Mesothelial cell of epicardium (in vitro differentiated cells): ENCODE measurements at places on chromosomes 16 and 17. TPM values are rescaled to one million over a fixed set of nuclear protein-coding genes. Genes with fewer than 3 reads are reported as not detected.

DNA sequence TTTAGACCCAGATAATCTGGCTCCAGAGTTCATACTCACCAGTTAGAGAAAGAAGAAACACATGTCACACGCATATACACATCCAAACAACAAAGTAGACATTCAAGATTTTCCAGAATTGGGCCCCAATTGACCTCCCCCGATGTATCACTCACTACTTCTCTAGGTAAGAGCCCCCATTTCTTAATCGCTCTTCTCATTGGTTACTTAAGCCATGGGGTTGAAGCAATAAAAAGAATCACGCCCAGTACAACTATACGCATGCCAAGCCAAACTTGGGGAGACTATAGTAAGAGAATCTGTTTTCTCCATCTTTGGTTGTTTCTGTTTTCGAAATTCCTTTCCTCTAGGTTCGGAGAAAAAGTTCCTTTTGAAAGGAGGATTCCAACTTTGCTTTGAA lies 565 bp downstream of the DDX52 start:
- H3K36me3 ChIP-seq = peaks cover 22% of the 10 kb centered on the region
- H3K27me3 ChIP-seq = peaks cover 34% of the 10 kb centered on the region
- peak overlapping the region; percentile 95 for H3K27ac ChIP-seq
- H3K4me1 ChIP-seq = peaks cover 24% of the 10 kb centered on the region
- no peak for DNase-seq
- peak overlapping the region; percentile 90 for H3K4me3 ChIP-seq

GRCh38 chr17:5702951-5703510 lies 118.7 kb upstream of the NLRP1 start:
- no peak for DNase-seq
- no peak overlapping the region for H3K4me3 ChIP-seq
- H3K36me3 ChIP-seq = no peaks in the 10 kb centered on the region
- H3K27ac ChIP-seq = no peak overlapping the region

GRCh38 chr17:12022310-12022709 lies 1.6 kb downstream of the MAP2K4 start:
- H3K4me3 ChIP-seq = peak overlapping the region; percentile 78
- H3K27ac ChIP-seq = no peak overlapping the region
- H3K4me1 ChIP-seq = peaks cover 43% of the 10 kb centered on the region
- H3K27me3 ChIP-seq = peaks cover 13% of the 10 kb centered on the region
- H3K36me3 ChIP-seq = no peaks in the 10 kb centered on the region

DNA sequence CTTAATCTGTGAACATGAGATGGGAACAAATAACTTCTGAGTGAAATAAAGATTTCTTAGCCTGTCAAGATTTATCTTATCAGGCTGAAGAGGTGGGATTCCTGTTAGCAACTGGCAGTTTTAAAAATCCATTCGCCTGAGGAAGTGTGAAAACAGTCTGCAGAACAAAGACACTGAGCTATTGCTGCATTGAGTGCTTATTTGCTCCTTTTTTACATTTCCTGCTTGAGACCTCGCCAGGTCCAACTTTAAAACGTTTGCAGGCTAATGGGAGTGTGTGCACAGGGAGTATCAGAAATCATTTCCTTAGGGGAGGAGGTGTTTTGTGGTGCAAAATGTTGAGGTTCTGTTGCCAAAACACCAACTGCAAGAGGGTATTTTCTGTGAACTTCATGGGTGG lies 957.8 kb upstream of the RBFOX1 start:
- no peaks in the 10 kb centered on the region for H3K36me3 ChIP-seq
- no peak overlapping the region for H3K27ac ChIP-seq
- H3K27me3 ChIP-seq = no peaks in the 10 kb centered on the region
- no peaks in the 10 kb centered on the region for H3K4me1 ChIP-seq

The MAF gene
- 11.1 to 12.9 TPM (median 11.7 TPM) in 3 replicates for total RNA-seq

The SLC35G6 gene
- total RNA-seq = not detected in 3 replicates
